Mesothelial cell of epicardium (in vitro differentiated cells): ENCODE measurements at places on chromosomes 4 and X. TPM values are rescaled to one million over a fixed set of nuclear protein-coding genes. Genes with fewer than 3 reads are reported as not detected.

RBM47 gene
- 37.8 to 41.5 TPM (median 41.0 TPM) in 3 replicates for total RNA-seq

CLIC2 gene
- 0.54 to 2.1 TPM (median 0.97 TPM) in 3 replicates for total RNA-seq

ERAS gene
- total RNA-seq = 0.33 to 0.63 TPM (median 0.54 TPM) in 3 replicates

DGKK gene
- total RNA-seq = 0.04 to 0.07 TPM (median 0.05 TPM) in 3 replicates

GAGE12E gene
- not detected in 3 replicates for total RNA-seq

DDX53 gene
- not detected in 3 replicates for total RNA-seq

CXorf49 gene
- not detected in 3 replicates for total RNA-seq

EFHC2 gene
- total RNA-seq = 1.5 to 2.4 TPM (median 2.0 TPM) in 3 replicates

HTR2C gene
- total RNA-seq = 1.1 to 1.5 TPM (median 1.1 TPM) in 3 replicates

LUZP4 gene
- total RNA-seq = not detected in 3 replicates

PNMA5 gene
- total RNA-seq = not detected in 3 replicates
